ENCODE measurements at places on chromosomes 1 and 21. TPM values are rescaled to one million over a fixed set of nuclear protein-coding genes. Genes with fewer than 3 reads are reported as not detected.

DNA sequence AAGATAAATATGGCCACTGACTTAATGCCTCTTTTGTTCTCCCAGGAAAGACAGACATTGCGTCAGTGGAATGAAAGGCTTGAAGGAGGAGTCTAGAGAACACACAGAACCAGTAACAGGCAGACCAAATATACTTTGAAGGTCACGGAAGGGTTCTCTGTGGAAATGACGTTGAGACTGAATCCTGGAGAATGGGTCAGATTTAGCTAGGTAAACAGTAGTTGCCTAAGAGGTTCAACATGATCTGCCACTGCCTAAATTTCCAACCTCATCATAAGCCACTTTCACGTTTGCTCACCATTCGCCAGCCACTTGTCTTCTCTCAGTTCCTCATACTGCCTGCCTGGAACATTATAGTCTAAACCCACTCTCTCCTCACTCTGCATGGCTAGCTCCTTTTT lies 20.5 kb downstream of the PLA2G4A start:
- no peak for DNase-seq

- peak; percentile 49 for DNase-seq
Measured at GRCh38 chr1:27403065-27403726, 10.8 kb downstream of the GPR3 start.

DNA sequence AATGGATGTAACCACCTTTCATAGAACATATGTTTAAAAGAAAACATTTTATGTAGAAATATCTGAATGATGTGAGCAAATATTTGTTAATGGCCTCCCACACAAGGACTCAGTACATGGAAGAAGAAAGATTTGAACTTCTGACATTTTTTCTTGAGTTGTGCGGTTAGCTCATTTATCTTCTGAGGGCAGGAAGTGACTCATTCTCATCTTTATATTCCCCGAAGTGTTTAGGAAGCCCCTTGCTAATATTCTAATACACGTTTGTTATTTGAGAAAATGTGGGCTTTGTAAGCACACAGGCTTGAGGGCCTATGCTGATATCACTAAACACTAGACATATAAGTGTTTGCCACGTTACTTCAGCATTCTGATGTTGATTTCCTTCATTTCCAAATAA lies 392.5 kb upstream of the PTBP2 start:
- DNase-seq = no peak

DNA sequence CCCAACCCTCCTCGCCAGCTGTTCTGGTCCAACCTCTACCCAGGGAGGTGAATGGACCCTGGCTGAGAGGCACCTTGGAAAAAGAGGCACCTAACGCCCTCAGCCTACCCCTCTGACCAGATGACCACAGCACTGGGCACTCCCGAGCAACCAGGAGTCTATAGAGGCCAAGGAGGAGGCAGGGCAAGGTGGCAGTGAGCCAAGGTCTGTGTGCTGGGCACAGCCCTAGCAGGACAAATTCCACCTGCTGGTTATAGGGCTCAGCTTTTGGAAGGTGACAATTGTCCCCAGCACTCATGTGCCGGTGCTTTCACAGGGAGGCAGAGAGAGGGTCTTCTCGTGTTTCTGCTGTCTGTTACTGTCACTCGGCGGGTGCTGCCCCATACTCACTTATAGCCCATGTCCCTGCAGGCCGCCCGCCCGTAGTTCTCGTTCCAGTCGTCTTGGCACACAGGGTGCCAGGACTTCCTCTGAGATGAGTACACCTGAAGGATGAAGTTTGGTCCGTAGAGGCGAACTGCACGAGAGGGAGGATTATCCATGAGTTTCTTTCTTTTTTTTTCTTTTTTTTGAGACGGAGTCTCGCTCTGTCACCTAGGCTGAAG lies 27.8 kb downstream of the TMPRSS2 start:
- no peak for DNase-seq

- no peak for DNase-seq
Measured at GRCh38 chr1:224203243-224204016, 20.4 kb downstream of the DEGS1 start.

GRCh38 chr1:212928323-212929291 lies 21.7 kb upstream of the VASH2 start:
- no peak for DNase-seq

- DNase-seq = no peak
Measured at GRCh38 chr1:48652334-48652733, 124.4 kb downstream of the BEND5 start.

GRCh38 chr1:68706639-68707317 lies 209.9 kb upstream of the DEPDC1 start:
- no peak for DNase-seq

- DNase-seq = no peak
Measured at GRCh38 chr1:225476538-225476988, 48.7 kb upstream of the LBR start.

DNA sequence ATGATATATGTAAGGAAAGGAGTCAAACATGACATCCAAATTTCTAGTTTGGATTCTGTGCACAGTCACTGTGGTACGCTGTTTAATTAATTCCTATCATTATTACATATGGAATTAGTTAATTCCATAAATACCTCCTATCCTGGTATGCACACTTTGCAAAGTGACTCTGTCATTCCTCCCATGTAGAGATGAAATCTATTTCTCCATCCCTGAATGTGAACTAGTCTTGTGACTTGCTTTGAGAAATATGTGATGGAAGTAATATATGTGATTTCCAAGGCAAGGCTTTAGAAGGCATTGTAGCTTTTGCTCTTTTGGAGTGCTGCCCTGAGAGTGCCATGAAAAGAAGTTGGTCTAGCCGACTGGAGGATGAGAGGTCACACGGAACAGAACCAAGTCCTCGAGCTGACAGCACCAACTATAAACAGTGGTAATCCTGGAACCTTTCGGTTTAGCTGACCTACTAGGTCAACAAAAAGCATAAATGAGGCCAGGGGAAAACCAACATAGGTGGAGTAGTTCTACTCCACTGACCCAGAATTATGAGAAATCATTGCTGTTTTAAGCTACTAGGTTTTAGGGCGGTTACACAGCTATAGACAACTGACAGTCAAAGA lies 1.5 kb downstream of the SELENOF start:
- no peak for DNase-seq

DNA sequence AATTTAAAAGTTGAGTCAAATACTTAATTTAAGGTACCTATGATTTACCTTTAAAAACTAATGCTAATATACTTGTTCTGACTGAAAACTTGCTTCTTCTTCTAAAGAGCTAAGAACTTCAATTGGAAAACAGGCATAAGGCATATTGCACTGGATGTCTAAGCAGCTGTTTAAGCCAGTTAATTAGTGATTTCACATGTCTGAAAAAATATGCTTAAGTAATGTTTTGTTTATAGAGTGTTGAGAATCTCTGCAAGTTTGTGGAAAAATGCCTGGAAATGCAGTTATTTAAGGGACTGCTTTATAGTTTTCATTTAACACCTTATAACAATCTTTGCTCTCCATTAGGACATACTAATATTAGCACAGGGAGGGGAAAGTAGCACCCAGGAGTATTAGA lies 28.2 kb downstream of the UBE2U start:
- no peak for DNase-seq

DNA sequence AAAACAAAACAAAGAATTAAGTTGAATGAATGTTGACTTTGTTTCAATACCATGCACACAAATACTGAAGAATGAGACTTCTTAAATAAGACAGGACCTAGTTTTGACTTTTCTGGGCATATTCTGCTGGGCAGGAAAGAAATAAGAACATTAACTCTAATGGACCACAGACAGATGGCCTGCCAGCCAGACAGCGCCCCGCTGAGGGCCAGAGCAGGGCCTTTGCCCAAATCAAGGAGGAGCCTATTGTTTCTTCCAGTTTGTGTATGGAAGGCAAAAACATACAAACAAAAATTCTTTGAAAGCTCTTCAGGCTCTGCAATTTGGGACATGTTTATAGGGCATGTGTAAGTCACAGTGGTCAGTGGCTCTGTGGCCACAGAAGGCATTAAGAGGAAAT lies 44.4 kb upstream of the KIF26B start:
- no peak for DNase-seq

DNA sequence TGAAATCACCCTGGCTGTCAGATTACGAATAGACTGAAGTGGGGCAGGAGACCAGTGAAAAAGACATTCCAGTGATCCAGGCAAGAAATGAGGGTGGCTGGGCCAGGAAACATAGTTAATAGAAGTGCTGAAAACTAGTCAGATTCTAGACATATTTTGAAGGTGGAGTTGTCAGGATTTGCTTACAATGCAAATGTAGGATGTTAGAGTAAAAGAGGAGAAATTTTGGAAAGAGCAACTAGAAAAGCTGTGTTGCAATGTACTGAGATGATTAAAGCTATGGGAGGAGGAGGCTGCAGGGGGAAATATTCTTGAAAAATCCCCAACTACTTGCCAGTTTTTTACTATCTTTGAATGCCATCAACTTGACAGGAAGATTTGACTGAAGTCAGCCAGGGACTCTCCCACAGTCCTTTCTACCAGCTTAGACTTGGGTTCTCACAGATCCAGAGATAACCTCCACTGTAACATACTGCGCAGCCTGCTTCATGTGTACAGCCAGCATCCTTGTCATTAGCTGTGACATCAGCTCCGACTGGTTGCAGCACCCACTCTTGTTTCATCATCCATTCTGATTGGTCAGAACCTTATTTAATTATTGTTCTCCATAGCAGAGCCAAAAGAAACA lies 109.7 kb downstream of the TSEN15 start:
- DNase-seq = peak; percentile 18

DNA sequence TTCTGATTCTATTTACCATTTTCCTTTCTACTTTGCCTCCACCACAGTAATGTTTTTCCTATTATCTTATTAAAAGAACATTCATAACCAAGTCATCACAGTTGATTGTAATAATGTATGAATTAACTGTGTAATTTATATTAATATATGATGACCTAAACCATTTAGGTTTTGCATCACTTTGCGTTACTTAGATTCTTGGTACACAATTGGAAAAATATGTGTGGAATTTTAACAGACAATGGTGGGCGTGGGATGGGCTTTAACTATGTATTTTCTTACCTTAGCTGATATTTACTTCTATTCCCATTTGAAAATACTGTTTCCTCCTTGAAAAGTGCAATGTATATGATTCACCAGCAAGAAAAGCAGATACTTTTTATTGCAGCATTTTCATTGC lies 3.6 kb downstream of the KRTAP21-3 start:
- no peak for DNase-seq

DNA sequence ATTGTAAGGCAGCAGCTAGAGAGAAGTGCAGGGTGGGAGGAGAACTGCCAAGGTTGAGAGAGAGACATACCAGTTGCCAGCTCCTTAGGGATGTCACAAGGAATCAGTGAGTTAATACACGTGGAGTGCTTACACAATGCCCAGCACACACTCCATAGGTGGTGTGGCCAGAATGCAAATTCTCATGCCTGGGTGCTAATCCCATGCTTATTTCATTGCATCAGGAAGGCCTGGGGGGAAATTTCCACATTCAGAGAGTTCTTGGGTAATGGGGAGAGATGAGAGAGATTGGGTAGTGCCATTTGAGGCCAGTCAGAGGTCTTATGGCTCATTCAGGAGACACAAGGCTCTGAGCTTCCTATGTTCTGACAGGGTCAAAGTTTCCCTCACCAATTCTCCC lies 38.7 kb downstream of the GJA5 start:
- DNase-seq = no peak

GRCh38 chr1:100879422-100879821 lies 15.2 kb downstream of the EXTL2 start:
- DNase-seq = no peak

- DNase-seq = no peak
Measured at GRCh38 chr1:156399355-156400125, 30.5 kb downstream of the RHBG start.

DNA sequence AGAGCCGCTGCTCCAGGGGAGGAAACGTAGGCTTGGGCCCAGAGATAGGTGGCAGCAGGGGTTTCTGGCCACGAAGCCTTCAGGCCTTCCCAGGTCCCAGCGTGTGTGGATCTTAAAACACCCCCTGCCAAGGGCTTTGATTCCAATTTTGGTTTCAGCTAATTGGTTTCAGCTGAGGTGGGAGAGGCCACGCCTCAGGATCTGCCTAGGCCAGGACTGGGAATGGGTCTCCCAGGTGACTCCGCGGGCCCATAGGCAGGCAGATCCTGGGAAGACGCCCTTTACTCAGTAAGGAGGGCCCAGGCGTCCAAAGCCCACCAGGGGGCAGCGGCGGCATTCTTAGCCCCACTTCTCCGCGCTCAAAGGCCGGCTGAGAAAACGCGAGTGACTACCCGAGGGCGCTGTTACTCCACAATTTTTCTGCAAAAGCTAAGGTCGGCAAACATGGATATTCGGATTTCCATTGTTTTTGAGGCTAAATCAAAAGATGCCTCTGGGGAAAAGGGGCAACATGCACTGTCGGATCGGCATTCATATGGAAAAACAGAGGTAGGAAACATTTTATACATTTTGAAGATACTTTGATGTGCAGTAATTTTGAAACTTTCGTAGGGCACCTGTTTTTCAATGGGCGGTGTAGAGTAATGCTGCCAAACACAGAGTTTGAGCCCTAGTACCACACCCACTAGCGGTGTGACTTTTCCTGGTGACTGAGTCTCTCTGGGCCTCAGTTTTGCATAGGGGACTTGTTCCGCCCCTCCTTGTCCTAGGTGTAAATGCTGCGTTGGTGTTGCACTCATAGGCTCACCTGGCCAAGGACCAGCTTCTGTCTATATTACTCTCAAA lies 31.8 kb upstream of the BCL10 start:
- peak; percentile 88 for DNase-seq

- DNase-seq = peak; percentile 67
Measured at GRCh38 chr1:203628201-203629015, 1.8 kb downstream of the ATP2B4 start.

DNA sequence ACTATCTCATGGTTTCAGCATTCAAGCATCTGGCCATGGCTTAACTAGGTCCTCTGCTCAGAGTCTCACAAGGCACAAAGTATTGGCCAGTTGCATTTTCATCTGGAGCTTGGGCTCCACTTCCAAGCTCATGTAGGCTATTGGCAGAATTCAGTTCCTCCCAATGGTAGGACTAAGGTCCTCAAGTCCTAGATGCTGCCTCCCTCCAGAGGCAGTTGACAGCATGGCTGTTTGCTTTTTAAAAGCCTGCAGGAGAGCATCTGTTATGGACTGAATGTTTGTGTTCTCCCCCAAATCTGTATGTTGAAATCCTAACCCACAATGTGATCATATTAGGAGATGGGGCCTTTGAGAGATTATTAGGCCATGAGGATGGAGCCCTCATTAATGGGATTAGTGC lies 38.0 kb upstream of the HLX start:
- no peak for DNase-seq

DNA sequence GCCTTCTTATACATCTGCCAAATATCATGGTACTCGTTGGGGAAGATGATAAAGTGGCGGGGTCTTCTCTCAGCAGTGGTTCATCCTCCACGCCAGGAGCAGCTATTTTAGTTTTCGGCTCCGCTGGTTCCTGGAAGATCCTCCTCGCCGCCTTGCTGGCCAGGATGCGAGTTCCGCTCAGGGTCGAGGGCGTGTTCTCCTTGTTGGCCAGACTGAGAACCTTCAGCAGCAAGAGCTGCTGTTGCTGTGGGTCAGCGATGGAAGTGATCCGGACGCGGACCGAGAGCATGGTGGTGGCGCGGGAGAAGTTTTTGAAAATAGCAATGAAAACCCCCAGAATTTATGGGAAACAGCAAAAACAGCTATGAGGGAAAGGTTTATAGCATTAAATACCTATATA lies 11.4 kb upstream of the CFAP126 start:
- DNase-seq = no peak

- DNase-seq = no peak
Measured at GRCh38 chr1:31897526-31898100, 40.6 kb downstream of the PTP4A2 start.

The ADAM30 gene
- not detected for polyA plus RNA-seq

The PLEKHN1 gene
- polyA plus RNA-seq = 0.24 TPM

The GRIK3 gene
- 0.70 TPM for polyA plus RNA-seq

The FMO2 gene
- 32.6 TPM for polyA plus RNA-seq

The RSPH1 gene
- 17.4 TPM for polyA plus RNA-seq

The ETS2 gene
- 169 TPM for polyA plus RNA-seq

The C1QC gene
- polyA plus RNA-seq = 26.7 TPM

The UMODL1 gene
- 0.35 TPM for polyA plus RNA-seq

The NCAM2 gene
- polyA plus RNA-seq = 4.4 TPM
